NCI-H1092 (cell line): ENCODE measurements at places on chromosomes 5 and 9.

DNA sequence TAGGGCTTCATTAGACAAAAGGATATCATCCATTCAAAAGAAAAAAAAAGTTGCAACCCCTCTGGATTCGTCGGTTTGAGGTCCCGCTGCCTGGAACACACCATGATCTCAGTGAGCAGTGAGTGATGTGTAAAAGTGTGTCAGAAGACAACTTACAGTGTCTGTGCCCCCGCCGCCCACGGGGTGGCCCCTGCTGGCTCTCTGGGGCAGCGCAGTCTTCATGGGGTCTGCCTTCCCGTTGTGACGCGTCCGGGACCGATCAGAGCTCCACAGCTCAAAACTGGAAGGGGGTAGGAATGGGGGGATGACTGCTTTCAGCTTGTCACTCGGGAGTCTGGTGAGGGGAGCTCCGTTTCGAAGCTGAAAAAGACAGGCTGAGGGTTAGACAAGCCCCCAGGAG lies 22.6 kb downstream of the ANKS6 start:
- DNase-seq: no peak

DNA sequence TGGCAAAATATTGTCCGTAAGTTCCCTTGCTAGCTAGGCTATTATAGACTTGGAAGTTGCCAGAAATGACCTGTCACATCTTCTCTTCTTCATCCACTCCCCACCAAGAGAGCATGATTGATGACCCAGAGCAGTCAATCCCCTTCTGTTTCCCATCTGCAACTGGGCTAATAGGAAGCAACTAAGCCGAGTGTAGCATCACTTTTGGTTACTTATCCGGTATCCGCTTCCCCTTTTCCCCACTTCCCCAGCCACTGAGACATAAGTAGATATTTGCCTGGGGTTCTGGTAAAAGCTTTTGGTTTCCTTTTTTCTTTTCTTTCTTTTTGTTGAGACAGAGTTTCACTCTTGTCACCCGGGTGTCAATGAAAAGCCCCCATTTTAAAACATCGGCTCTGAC lies 29.4 kb upstream of the LIFR start:
- no peak for DNase-seq

- DNase-seq: no peak
These were observed 6.8 kb upstream of the LNPEP start for GRCh38 chr5:96928931-96929708.

- no peak for DNase-seq
These were observed 56.6 kb downstream of the WWC1 start for GRCh38 chr5:168348084-168348414.

DNA sequence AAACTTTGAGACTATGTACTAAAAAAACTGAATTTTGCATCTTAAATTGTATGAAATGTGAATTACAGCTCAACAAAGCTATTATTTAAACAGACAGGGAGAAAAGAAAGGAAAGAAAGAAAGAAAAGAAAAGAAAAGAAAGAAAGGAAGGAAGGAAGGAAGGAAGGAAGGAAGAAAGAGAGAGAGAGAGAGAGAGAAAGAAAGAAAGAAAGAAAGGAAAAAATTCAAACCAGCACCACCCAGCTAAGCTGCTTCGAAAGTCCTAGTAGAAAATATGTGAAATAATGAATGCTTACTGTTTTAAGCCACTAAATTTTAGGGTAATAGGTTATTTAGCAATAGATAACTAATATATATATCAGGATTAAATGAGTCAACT lies 31.7 kb upstream of the CDK5RAP2 start:
- DNase-seq: no peak

GRCh38 chr9:138103849-138104206 lies 226.2 kb downstream of the CACNA1B start:
- no peak for DNase-seq

DNA sequence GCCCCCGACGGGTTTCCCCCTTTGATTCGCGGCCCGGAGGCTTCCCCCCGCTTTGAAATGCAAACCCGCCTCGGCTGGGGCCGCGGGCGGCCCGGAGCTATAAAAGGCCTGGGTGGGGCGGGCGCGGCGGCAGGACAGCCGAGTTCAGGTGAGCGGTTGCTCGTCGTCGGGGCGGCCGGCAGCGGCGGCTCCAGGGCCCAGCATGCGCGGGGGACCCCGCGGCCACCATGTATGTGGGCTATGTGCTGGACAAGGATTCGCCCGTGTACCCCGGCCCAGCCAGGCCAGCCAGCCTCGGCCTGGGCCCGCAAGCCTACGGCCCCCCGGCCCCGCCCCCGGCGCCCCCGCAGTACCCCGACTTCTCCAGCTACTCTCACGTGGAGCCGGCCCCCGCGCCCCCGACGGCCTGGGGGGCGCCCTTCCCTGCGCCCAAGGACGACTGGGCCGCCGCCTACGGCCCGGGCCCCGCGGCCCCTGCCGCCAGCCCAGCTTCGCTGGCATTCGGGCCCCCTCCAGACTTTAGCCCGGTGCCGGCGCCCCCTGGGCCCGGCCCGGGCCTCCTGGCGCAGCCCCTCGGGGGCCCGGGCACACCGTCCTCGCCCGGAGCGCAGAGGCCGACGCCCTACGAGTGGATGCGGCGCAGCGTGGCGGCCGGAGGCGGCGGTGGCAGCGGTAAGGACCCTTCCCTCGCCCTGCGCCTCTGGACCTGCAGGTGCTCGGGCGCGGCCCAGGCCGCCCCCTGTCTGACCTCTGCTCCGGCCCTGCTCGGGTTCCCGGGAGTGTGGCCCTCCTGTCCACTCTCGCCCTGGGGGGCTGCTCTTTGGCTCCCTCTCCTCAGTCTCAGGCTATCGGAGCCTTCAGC lies at the start of gene CDX1:
Gene CDX1 (plus strand): TSS at position 129 of the 862 bp plus-strand sequence. CDS start 99 bp downstream, at position 228.
- no peak for DNase-seq

DNA sequence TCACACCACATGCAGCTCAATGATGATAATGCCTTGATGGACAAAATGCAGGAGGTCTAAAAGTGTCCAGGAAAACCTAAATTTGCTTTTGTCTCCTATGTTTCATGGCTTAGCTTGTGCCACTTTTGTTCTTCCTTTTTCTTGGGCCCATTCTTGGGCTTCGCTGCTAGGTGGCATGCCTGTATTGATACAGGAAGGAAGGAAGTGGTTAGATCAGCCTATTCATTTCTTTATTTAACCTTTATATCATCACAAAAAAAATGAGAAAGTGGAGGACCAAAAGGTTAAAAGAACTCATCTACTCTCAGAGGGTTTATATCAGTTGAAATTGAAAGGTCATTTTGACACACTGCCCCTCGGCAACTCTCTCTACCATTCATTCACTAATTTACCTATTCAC lies 260.2 kb downstream of the ARHGAP26 start:
- no peak for DNase-seq

DNA sequence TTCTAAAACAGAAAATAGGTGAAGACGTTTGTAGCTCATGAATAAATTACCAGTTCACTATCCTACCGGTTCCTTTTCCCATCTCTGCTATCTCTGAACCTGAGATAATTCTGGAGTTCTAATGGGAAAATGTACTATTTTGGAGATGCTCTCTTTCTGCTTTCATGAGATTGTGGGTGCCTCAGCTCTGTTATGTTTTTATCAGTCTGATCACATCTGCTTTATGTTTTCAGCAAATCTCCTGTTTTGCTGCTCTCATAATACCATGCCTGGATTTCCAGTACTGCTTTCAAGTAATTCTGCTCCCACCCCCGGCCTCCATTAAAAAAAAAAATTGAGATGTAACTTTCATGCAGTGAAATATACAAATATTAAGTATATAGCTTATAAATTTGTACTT lies 9.1 kb upstream of the SUSD1 start:
- no peak for DNase-seq

DNA sequence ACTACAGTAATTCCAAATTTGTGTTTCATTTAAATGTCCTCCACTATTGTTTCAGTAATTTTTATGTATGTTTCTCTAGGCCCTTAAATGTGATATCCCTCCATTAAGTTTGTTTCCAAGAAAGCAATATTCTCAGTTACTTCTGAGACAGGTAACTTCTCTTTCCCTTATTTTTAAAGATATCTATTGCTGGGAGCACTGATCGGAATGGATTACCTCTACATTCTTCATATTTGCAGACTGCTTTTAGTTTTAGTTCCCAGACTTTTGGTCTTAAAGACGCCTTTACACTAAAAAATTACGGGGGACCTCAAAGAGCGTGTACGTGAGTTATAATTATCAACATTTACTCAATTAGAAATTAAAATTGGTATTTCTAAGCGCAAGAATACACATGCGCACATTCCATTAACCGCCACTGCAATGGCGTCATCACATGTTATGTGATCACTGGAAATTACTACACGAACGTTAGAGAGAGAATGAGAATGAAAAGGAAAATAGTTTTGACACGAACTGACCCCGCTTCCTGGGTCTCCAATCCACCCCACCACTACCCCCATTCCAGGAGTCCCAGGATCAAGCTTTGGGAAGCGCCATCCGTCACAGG lies 519 bp upstream of the RAD50 start:
- no peak for DNase-seq

GRCh38 chr9:137074657-137075274 lies 2.6 kb upstream of the UAP1L1 start:
- DNase-seq: no peak

DNA sequence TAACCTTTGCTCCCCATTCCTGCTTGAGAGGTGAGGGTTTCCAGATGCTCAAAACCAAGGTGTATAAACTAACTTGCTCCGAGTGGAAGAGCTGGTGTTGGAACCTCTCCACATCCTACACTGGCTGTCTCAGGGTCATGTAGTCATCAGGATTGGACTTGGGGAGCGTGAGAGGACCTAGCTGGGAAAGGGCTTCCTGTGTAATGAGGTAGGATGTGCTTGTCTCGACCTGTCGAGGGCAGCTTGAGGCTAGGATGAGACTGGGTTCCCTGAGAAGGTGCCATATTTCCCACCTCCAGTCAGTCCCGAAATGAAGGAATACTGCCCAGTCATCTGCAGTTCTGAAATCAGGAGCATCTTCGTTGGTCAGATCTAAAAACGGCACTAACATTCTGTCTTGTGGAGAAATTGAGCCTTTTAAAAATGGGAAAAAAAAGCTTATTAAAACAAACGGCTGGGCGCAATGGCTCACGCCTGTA lies 1.3 kb downstream of the CCNI2 start:
- DNase-seq: no peak

GRCh38 chr9:136662656-136663581 lies at the start of gene EGFL7:
TSS of gene EGFL7 (plus strand) at chr9:136662916. CDS start at chr9:136668283, 5,367 bp downstream.
- no peak for DNase-seq

DNA sequence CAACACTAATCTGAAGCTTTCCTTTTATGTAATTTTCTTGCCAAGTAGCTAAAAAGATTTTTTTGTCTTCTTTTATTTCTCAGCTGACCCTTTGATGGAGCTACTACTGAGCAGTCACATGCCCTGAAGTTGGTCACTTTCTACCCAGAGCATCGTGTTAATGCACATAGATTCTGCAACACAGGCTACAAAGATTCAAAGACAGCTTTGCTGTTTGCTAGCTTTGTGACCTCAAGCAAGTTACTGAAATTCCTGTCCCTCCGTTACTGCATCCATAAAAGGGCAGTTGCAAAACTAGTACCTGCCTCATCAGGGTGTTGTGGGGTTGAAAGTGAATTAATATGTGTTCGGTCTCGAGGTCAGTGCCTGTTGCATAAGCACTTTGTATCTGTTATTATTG lies 179.9 kb downstream of the GAS1 start:
- DNase-seq: no peak

GRCh38 chr5:61087921-61088320 lies 74.3 kb downstream of the SMIM15 start:
- no peak for DNase-seq

DNA sequence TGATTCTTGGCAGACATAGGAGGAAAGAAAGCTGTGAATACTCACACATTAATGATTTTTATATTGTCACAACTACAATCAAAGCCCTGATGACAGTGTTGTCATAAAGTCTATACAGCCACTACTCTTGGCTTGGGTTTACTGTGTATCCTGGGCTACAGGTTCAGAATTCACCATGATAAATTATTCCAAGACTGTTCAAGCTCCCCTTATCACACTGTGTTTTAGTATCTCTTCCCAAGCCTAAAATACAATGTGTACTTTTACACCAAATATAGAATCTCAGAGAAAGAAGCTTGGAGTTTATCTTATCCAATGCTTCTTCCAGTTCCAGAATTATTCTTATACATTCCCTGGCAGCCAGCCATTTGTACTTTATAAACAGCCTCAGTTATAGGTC lies 127.7 kb upstream of the PPP1R2B start:
- no peak for DNase-seq

DNA sequence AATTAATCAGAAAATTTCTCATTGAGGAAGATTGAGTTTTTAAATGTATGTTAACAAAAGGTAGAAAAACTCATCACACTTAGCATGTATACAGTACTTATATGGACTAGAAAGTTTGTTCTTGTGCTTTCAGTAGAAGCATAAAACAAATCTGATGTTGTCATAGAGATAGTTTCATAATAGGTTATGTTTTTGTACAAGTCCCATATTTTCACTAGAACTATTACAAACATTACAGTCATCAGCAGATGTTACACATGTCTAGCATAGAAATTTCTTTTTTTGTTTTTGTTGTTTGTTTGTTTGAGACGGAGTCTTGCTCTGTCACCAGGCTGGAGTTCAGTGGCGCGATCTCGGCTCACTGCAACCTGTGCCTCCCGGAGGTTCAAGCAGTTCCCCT lies 131.4 kb downstream of the COMMD10 start:
- no peak for DNase-seq

DNA sequence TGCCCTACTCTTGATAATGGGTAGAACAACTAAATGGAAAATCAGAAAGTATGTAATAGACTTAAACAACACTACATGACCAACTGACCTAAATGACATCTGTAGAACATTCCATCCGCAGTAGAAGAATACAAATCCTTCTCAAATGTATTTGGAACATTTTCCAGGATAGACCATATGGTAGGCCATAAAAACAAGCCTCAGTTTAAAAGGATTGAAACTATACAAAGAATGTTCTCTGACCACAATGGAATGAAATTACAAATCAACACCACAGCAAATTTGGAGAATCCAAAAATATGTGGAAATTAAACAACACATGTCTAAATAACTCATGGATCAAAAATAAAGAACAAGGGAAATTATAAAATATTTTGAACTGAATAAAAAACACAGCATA lies 189.2 kb downstream of the NDUFS4 start:
- DNase-seq: no peak

GRCh38 chr9:133726401-133727276 lies 11.5 kb downstream of the SARDH start:
- DNase-seq: peak; percentile 20

DNA sequence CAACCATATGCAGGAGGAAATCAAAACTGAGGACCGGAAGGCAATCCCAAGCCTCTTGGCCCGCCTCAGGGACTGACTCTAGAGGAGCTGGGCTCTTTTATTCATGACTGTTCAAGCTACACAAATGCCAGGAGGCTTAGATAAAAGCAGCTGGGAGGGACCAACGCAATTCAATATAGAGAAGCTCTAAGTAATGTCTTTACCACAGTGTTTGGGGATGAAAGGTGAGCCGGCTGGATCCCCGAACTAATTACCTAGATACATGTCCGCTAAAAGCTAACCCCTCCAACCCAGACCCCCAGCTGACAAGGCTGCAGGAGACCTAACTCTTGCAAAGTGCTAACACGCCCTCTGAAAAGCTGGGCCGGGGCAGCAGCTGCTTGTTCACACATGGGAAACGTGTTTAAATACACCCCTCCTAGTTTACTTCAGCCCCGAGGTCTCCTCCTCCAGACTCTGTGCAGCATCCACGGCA lies 67.5 kb downstream of the TLE1 start:
- DNase-seq: peak; percentile 30
